ENCODE measurements at places on chromosomes 13 and 19.

GRCh38 chr19:17757125-17757524 lies 5.8 kb downstream of the FCHO1 start:
- DNase-seq: no peak

DNA sequence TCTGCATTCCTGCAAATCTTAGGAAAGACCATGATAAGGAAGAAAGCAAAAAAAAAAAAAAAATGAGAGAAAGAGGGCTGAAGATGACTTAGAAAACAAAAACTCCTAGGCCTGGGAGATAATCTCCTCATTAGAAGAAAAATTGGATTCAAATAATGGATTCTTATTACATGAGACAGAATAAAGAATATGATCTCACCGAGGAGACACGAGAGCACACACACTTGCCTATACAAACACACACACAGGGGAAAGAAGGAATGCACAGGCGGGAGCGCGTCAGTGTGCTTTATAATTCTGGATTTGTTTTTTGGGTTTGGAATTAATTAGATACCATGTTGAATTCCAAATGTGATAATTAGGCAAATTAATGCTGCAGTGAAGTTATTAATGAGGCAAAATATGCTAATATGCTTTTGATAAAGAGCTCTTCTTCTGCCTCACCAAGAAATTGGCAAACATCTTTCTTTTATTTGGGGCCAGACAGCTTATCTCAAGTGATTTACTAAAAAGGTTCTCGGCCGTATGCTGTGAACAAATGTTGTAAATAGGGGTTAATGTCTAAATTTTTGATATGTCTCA lies 36.1 kb upstream of the PCDH8 start:
- no peak for DNase-seq

- no peak for DNase-seq
These were observed 9.9 kb upstream of the FUT5 start for GRCh38 chr19:5880196-5880595.

GRCh38 chr19:3565139-3565538 lies 7.6 kb upstream of the HMG20B start:
- no peak for DNase-seq

DNA sequence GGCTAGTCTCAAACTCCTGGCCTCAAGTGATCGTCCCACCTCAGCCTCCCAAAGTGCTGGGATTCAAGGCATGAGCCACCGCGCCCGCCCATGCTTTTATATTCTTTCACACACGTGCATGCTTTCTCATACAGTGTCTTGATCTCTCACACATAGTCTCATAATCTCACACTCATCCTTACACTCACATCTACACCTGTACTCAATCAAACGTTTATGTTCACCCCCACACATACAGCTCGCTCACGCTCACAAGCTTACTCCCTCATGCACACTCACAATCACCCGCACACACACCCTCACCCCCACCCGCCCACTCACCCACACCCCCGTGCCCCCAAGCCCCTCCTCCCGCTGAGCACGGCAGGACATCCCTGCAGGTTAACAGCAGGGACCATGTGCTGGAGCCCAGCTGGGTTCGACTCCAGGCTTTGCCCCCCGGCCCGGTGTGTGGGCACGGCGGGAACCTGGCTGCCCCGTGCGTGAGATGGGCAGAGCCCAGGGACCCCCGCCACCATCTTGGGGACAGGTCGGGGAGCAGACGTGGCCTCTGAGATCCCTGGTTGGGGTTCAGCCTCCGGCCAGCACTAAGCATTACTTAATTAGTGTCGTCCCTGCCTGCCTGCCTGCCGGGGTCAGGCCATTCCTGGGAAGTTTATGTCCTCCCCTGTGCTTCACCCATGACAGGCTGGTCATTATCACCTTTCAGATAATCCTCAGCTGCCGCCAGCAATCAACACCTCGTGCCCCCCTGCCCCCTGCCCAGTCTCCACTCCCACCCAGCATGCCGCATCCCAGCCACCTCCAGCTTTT lies 11.4 kb downstream of the SBK2 start:
- no peak for DNase-seq

GRCh38 chr19:2549701-2550191 lies 73.8 kb downstream of the GADD45B start:
- no peak for DNase-seq

- DNase-seq: no peak
These were observed 129.1 kb downstream of the TM9SF2 start for GRCh38 chr13:99630269-99630898.

- peak; percentile 20 for DNase-seq
These were observed 2.5 kb downstream of the HDGFL2 start for GRCh38 chr19:4474514-4475022.

- DNase-seq: no peak
These were observed 66.1 kb downstream of the FGF9 start for GRCh38 chr13:21736926-21737325.

GRCh38 chr13:79621902-79622301 lies 140.9 kb downstream of the NDFIP2 start:
- no peak for DNase-seq

DNA sequence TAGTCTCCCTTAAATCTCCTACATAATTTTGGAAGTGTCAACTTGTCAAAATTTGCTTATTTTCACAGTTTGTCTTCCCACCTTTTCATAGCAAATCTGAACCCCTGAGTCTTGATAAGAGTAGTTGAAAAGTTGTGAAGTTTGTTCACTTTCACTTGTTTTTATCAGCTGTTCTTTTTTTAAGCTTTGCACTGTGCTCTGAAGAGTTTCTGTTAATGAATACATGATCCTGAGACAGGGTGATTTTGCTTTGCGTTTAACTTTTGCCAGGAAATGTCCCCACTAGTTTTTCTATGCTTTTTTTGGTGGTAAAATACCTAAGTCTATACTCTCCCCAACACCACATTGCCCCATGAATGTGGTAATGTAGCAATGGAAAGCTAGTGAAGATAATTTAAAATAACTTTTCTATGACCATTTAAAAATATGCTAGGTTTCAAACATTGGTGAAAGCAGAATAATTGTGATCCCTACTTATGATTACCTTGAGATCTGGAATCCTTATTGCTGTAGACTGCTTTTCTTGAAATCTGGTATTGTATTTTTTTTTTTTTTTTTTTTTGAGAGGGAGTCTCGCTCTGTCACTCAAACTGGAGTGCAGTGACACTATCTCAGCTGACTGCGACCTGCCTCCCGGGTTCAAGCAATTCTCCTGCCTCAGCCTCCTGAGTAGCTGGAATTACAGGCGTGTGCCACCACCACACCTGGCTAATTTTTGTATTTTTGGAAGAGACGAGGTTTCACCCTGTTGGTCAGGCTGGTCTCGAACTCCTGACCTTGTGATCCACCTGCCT lies 5.4 kb downstream of the NUP58 start:
- no peak for DNase-seq

DNA sequence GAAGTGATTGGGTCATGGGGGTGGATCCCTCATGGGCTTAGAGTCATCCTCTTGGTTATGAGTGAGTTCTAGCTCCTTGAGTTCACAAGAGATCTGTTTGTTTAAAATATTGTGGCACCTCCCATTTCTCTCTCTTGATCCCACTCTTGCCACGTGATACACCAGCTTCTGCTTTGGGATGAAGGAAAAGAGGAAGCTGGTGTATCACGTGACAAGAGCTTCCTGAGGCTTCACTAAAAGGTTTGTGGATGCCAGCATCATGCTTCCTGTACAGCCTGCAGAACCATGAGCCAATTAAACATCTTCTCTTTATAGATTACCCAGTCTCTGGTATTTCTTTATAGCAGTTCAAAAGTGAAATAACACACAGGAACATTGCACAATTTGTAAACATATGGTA lies 352.5 kb upstream of the ATXN8OS start:
- no peak for DNase-seq

- no peak for DNase-seq
These were observed 16.0 kb downstream of the SPATA13 start for GRCh38 chr13:24176351-24177101.

- DNase-seq: no peak
These were observed 112.1 kb downstream of the LACC1 start for GRCh38 chr13:43991773-43992201.

GRCh38 chr13:109212650-109213049 lies 573.7 kb downstream of the IRS2 start:
- DNase-seq: no peak

GRCh38 chr13:102555914-102556553 lies 40.8 kb upstream of the TPP2 start:
- DNase-seq: no peak

GRCh38 chr19:1568320-1569019 lies at the start of gene MEX3D:
Gene MEX3D, minus strand, starts transcription at chr19:1568325. Its CDS starts 267 bp downstream, at chr19:1568058.
- DNase-seq: peak; percentile 74

GRCh38 chr19:38055655-38056521 lies 148.9 kb downstream of the SIPA1L3 start:
- no peak for DNase-seq

DNA sequence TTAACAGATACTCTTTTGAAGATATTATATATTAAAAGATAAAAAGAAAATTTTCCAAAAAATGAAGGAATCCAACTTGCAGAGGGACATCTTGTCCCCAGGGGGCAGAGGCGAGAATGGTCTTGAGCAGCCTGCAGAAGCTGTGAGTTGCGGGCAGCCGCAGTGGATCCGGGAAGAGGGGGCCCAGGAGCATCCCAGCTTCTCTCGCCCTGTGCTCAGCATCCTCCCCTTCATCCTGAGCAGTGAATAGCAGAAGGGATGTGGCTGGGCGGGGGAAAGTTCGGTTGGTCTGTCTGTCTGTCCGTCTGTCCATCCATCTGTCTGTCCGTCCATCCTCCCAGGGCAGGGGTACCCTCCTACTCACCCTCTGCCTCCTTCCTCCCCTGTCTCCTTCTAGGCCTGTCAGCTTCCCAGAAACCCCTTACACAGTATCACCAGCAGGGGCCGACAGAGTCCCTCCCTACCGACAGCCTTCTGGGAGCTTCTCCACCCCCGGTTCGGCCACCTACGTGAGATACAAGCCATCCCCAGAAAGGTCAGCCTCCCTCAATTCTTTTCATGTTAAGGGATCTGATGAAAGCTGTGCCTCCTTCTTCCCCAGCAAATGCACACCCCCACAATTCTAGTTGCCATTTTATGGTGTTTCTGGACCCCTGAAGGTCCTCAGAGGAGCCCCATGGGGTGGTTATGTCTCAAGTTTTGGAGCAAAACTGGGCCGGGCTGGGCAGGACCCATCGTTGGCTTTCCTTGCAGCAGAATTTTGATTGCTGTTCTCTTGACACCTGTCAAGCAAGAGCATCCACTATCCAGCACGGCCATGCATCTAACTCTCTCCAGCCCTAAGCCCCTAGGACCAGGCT lies 81.6 kb downstream of the DPF1 start:
- DNase-seq: peak; percentile 30

GRCh38 chr13:80684217-80684991 lies 343.5 kb upstream of the SPRY2 start:
- DNase-seq: no peak

DNA sequence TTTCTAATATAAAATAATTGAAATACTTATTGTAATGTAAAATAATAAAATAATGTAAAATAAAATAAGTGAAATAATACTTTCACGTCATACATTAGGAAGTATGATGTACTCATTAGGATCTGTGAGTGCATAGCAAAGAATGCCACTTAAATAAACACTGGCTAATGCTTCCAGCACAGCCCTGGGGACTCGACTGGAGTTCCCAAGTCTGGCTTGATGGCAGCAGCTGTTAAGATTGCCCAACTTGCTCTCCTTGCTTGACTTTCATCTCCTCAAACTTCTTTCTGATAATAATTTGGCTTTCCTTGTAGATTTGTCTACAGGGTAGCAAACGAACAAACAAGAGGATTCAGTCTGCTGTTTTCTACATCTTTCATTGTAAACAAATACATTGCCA lies 191.9 kb downstream of the COG6 start:
- no peak for DNase-seq

- no peak for DNase-seq
These were observed 242.2 kb downstream of the DCLK1 start for GRCh38 chr13:35888981-35889380.

GRCh38 chr13:97724450-97724849 lies 229.0 kb upstream of the IPO5 start:
- no peak for DNase-seq

GRCh38 chr19:722553-723101 lies 13.9 kb downstream of the PALM start:
- DNase-seq: no peak

- no peak for DNase-seq
These were observed 12.8 kb downstream of the IGSF23 start for GRCh38 chr19:44626048-44626624.

- no peak for DNase-seq
These were observed 57.5 kb downstream of the GPC6 start for GRCh38 chr13:93284064-93284463.

DNA sequence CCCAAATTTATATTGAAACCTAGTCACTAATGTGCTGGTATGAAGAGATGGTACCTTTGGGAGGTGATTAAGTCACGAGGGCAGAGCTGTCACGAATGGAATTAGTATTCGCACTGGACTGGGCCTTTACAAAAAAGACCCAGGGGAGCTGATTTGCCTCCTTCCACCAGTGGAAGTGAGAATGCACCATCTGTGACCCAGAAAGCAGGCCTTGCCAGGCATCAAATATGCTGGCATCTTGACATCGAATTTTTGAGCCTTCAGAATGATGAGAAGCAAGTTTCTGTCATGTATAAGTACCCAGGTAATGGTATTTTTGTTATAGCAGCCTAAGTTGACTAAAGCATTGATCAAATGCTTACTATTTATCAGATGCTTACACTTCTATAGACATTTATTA lies 373.6 kb downstream of the FGF14 start:
- no peak for DNase-seq

GRCh38 chr13:95706356-95706755 lies 29.4 kb downstream of the DNAJC3 start:
- no peak for DNase-seq

- DNase-seq: no peak
These were observed 1097.8 kb downstream of the PCDH17 start for GRCh38 chr13:58729361-58729760.

GRCh38 chr19:2166741-2167738 lies 3.3 kb downstream of the DOT1L start:
- no peak for DNase-seq

DNA sequence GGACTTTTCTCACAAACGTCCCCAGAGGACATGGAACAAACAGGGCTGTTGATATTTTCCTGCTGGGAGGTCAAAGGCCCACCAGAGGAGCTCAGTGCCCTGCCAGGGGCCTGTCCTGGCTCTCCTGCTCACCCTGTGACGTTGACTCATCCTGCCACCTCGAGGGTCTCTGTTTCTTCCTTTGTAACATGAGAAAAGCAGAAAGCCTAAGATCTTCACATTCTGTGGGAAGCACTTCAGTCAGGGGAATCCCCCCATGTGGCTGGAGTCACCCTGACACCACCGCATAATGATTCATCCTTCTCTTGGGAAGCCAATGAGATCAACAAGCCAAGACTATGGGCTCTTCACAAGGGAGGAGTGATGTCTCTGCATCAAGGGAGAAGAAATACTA lies 147.9 kb downstream of the KATNAL1 start:
- peak; percentile 38 for DNase-seq

DNA sequence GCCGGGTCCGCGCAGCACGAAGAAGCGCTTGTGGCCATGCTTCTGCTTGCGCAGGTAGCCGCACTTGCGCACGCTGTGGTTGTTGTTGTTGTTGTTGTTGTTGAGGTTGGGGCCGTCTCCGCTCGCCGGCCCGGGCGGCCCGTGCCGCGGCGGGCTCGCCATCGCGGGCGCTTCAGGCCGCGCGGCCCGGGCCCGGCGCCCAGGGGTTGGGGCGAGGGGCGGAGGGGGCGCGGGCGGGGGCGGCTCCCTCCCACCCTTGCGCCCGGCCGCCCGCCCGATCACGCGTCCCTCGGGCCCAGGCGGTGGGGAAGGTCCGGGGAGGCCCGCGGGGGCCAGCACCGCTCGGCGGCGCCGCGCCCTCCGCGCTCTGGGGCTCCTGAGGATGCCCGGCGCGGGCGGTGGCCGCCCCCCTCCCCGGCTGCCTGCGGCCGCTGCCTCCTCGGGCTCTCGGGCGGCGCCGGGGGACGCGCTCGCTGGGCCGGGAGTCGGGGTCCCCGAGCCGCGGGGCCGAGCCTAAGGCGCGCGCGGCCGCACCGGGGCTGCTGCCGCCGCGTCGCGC lies 412 bp downstream of the IRS2 start:
- DNase-seq: no peak
